ENCODE measurements at places on chromosomes 7 and 10.

DNA sequence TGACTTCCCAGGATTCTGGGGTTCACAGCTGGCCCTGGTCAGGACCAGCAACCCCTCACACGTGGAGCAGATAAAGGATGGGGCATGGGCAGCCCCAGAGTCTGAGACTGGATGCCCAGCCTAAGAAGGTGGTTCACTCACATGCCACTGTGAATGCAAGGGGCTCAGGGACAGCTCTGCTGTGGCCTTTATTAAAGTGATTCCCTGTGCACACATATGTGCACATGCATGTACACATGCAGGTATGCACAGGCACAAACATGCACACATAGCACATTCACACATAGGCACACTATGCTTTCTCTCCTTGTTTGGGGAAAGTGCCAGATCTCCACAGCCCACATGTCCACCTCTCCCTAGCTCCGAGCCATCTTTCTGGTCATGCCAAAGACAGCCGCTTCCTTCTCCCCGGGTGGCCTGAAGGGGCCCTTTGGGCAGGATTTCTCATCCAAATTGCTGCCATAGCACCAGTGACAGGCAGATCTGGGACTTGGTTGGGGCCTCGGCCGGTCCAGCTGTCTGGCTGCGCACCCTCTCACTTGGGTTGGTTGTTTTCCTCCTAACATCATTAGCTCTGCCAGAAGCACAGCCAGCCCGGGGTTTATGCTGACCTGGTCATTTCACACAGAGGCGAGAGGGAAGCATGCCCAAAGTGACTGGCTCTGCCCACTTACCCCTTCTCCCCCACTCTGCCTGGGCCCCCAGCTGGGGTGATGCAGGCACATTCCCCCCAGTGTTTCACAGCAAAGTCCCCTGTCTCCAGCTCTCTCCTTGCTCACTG lies 1.4 kb downstream of the GCK start:
- DNase-seq: no peak

- DNase-seq: no peak
Measured at GRCh38 chr7:151271699-151272355, 23.3 kb upstream of the SMARCD3 start.

- no peak for DNase-seq
Measured at GRCh38 chr7:44477938-44478337, 12.5 kb downstream of the NUDCD3 start.

DNA sequence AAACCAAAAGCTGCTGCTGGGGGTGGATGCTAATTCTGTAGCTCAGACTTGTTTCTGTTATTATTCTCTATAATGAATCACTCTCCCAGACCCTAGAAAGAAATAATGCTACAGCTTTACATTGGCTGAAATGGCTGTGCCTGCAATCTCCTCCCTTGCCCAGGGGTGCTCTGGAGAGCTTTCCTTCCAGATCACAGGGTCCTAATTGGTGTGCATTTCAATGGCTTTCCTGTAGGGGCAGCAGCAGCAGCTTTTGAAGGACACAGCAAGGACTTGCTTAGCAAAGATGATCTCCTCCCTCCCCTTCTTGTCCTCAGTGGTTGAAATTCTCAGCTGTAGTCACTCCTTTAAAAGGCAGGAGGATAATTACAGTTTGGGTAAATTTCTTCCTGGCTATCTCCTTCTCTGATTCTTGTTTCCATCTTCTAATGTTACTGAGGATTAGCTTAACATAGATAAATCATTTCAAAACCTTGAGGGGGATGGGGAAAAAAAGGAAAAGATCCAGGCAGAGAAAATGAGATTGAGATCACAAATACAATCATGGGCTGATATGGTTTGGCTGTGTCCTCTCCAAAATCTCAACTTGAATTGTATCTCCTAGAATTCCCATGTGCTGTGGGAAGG lies 120.2 kb upstream of the CTTNBP2 start:
- DNase-seq: no peak
